NCI-H1105 (cell line): ENCODE measurements at places on chromosomes 1 and 21.

- no peak for DNase-seq
These were observed 73.4 kb downstream of the BACE2 start for GRCh38 chr21:41241341-41241740.

DNA sequence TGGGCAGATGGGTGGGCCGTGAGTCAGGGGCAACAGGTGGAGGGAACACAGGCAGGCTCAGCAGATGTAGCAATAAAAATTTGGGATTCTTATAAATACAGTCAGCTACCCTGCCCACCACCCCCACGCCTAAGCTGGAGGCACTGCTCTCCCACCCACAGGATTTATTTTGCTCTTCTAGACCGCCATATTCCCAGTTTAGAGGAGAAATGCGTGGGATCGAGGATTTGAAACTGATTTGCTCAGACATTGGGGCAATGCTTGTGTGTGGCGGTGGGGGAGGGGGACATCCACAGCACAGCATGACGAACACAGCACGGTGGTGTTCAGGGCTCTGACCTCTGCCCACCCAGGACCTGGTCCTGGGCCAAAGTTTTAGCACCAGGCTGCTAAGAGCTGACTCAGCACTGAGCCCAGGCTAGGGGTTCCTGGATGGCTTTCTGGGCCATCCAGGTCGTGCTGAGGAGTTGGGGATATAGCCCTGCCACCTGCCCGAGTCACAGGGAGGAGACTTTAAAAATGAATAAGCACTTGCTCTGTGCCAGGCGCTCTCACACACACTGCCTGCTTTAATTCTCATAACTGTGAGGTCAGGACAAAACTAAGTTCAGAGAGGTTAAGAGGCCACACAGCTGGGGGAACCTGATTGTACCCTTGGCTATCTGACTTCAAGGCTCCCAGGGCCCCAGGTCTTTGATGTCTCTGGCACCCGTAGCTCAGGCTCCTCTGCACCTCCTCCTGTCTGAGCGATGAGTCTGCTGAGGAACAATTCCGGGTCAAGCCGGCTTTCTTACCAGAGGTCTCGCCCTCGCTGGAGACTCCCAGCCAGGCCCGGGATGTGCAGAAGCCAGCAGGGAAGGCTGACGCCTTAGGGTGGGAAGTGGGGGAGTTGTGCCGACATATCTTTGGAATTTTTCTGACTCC is 29.4 kb upstream of the CSF1 start:
- DNase-seq = no peak

GRCh38 chr21:42575111-42575510 is 61.5 kb downstream of the SLC37A1 start:
- DNase-seq = no peak

- no peak for DNase-seq
These were observed 186.5 kb downstream of the TGFBR3 start for GRCh38 chr1:91699339-91699974.

DNA sequence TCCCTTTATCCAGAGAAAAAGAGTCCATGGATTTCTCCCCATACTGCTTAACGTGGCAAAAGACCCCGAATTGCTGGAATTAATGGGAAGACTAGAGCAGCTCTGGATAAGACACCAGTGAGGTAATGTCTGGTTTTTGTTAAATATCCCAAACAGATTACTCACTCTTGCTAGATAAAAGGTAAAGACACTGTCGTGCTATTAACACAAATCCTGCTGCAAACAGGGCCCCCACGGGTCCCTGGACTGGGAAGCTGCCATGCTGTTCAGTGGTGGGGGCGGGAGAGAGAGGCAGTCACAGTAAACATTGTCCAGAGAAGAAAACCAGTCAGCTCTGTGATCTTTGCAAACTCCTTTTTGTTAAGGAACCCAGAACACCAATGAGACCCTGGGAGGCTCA is 15.2 kb upstream of the SRP9 start:
- DNase-seq = no peak

GRCh38 chr1:182886985-182887384 is 47.8 kb downstream of the DHX9 start:
- DNase-seq = no peak

DNA sequence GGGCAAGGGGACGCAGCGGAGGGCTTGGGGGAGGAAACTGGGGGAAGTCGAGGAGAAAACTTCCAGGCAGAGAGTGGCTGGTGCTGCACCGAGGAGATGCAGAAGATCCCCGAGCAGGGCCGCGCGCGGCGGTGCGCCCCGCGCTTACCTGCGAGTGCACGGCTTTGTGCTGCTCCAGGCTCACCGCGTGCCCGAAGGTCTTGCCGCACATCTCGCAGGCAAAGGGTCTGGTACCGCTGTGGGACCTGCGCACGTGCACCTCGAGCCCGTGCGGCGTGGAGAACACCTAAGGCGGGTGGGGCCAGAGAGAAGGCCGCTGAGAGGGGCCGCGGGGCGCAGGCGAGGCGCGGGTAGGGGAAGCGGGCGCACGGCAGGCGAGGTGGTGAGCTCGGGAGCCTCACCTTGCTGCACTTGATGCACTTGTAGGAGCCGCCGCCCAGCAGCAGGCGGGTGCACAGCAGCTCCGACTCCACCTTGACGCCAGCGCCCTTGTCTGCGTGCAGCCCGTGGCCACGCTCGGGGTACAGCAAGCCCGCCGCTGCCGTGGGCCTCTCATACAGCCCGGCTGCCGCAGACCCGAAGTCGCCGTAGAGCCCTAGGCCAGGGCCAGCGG is 6.4 kb downstream of the GFI1 start:
- DNase-seq = no peak

GRCh38 chr1:26545969-26546323 is 16.4 kb downstream of the RPS6KA1 start:
- DNase-seq = no peak

DNA sequence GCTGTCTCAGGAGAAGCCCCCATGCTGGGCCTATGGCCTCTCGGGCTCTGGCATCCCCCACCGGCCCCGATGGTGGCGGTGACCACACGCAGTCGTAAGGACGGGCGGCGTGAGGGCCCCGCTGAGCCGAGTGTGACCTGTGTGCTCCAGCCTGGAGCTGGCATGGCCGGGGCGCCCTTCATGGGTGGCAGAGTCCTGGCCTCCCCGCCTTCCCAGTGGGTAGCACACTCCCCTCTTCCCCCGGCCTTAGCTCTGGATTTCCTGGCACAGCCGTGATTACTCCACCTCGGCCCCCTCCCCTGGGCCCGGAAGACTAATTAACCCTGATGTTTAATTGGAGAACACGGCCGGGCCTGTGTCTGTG is 44.6 kb downstream of the SLX9 start:
- DNase-seq = no peak

- no peak for DNase-seq
These were observed 95.5 kb downstream of the DMRTB1 start for GRCh38 chr1:53554592-53555305.

DNA sequence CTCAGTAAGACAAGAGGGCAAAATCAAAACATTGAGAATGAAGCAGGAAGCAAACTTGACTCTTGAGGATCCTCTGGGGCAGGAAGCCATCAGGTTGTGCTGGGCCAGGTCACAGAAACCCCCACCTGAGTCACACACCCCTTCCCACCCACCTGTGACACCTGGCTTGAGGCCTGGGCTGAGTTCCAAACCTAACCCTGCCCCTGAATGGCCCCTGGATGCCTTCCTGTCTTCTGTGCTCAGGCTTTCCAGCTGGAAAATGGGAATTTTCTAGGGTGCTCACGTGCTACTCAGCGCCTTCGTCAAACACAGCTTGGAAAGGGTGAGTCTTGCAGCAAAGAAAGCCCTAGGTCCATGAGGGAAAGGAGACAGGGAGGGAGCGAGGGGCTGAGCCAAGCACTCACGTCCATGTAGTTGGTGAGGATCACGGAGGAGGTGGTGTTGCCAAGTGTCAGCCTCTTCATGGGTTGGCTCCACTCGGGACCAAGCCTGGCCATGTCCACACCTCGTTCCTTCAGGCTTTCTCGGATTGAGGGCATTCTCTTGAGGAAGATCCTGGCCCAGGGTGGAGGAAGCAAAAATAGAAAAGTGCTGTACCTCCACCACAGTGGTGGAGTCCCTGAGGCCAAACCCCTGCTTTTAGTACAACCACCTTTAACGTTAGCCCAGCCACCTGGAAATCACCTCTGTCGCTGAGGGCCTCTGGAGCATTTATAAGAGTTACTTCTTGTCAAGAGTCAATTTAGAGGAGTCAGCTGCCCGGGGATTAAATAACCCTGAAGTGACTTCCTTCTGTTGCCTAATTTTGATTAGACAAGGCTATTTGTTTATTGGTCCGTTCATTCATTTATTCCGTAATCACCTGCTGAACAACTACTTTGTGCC is 4.3 kb downstream of the REN start:
- DNase-seq = no peak

DNA sequence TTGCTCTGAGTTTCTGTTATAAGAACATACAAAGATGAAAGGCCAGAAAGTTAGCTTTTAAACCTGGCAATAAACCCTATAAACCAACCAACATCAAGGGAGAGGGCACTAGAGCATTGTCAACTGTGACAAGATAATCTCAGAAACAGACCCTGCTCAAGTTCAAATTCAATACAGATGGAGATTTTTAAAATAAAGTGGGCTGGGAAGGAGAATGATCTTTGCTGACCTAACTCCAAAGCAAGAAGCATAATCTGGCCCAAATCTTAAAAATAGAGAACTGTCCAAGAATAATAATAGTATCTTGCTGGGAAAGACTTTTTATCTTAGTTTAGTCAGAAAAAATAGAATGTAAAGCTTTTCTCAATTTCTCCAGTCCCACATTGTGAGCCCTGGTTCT is 485.5 kb downstream of the DISC1 start:
- no peak for DNase-seq
